Stimulated activated CD8-positive, alpha-beta memory T cell treated with anti-CD3 and anti-CD28 coated beads, Interleukin-15, amount 100 ng/mL, for 1 hour (primary cell): ENCODE measurements at places on chromosomes 1 and 21.

- DNase-seq = no peak
Observed at GRCh38 chr1:10189659-10190058, 20.7 kb upstream of the KIF1B start.

- no peak for DNase-seq
Observed at GRCh38 chr21:33762803-33763581, 120.7 kb downstream of the ITSN1 start.

DNA sequence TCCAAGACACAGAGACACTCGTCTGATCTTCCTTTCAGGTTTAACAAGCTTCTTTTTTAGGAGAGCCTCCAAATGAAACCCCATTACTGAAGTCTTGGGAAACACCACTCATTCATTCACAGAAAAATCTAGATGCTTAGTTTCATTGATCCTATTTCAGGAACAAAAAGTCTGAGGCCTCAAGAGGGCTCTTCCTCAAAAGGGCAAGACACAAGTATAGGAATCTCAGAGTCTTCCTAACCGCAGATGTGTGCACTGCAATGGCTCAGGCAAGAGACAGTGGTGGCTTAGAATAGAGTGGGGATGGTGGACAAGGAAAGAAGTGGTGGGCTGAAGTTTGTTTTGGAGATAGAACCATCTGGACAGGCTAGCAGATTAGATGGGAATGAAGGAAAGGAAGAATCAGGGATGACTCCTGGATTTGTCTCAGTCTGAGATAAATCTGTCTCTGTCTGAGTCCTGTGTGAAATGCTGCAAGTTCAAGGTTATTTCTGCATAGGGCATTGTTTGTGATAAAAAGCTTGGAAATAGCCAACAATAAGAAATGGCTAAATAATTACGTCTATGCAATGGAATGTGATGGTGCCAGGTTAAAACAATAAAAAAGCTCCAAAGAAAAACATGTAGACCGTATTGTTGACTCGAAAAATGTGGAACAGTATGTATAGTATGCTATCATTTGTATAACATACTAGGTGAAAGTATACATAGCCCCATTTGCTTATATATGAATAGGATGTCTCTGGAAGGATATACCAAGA is 8.9 kb upstream of the CTSE start:
- no peak for DNase-seq

- DNase-seq = no peak
Observed at GRCh38 chr1:38991638-38992411, 749 bp downstream of the AKIRIN1 start.

- DNase-seq = no peak
Observed at GRCh38 chr1:162420120-162420519, 8.2 kb upstream of the SH2D1B start.

DNA sequence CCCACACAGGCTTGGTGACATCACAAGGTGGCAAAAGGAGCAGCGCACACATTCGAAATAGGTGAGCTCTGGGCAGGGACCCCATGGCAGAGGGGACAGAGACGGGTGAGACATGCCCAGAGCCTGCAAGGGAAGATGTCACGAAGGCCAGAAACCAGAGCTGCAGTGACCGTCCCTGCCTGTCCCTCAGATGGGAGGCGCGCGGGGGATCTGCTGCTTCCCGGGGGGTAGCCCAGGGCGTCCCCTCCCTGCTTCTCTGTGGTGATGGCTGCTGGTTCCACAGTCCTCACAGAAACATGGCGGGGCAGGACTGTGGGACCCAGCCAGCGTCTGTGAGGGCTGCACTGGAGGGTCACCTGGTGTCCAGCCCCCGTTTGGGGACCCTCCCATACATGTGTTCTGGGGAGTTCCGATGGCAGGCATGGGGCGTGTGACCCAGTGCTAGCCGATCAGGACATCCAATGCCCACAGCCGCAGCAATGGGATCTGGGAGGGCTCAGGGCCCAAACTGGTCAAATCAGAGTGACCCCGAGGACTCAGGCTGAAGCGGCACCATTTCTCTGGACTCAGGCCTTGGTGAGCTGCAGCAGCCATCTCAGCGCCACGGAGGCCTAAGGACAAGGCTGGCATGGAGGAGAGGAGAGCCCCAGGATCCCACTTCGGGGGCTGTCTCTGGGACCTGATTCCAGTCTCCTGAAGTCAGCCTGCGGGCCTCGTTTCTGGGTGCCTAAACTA is 20.7 kb upstream of the SPSB1 start:
- no peak for DNase-seq

GRCh38 chr1:98426092-98426491 is 235.4 kb upstream of the SNX7 start:
- no peak for DNase-seq

DNA sequence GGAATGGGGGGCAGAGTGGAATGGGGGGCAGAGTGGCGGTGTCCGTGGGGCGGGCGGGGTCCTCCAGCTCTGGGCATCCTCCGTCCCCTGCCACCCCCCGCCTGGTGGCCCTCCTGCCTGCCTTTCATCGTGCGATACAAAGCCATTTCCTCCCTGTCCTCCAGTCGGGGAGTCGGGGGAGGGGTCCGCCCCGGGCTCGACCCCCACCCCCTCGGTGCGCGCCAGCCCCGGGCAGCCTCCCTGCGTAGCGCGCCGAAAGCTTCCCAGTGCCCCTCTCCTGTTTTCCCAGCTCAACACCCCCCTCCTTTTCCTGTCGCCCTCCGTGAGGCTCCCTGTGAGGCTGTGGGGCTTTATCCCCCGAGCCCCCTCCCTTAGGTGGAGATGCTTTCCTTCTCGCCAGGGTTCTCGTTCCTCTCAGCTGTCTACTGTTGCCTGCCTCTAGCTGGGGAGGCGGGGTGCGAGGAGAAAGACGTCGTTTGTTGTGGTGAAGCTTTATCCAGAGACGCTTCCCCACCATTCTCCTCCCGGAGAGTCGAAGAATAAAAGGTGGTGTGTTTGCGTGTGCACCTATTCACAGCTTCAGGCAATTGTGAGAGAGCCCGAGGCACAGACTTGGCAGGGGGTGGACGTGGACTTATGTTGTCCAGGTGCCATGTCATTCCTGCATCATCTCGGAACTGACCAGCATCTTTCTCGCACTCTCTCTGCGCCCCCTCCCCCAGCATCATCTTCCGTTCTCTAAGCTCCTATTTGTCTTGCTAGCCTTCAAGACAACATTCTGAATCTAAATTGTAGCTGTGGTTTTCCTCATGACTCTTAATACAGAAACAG is 848 bp downstream of the DNM3 start:
- DNase-seq = no peak

GRCh38 chr1:118360817-118361216 is 175.8 kb upstream of the SPAG17 start:
- DNase-seq = no peak

- no peak for DNase-seq
Observed at GRCh38 chr1:92458146-92458545, 28.6 kb downstream of the GFI1 start.

DNA sequence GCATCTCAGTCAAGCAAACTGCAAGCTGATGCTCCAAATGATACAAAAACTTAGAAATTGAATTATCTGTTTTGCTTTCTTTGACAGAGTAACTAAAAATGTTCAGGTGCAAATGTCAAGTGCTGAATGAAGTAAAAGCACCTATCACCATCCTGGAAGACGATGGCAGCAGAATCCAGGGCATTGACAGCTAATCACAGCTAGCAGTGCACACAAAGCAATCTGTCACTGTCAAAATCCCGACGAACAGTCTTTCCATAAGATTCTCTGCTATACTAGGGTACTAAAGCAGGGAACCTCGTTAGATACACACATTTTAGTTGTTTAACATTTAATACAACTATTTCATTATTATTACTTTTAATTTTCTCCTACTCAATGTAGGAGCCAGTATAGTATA is 233.3 kb downstream of the BRINP3 start:
- no peak for DNase-seq

DNA sequence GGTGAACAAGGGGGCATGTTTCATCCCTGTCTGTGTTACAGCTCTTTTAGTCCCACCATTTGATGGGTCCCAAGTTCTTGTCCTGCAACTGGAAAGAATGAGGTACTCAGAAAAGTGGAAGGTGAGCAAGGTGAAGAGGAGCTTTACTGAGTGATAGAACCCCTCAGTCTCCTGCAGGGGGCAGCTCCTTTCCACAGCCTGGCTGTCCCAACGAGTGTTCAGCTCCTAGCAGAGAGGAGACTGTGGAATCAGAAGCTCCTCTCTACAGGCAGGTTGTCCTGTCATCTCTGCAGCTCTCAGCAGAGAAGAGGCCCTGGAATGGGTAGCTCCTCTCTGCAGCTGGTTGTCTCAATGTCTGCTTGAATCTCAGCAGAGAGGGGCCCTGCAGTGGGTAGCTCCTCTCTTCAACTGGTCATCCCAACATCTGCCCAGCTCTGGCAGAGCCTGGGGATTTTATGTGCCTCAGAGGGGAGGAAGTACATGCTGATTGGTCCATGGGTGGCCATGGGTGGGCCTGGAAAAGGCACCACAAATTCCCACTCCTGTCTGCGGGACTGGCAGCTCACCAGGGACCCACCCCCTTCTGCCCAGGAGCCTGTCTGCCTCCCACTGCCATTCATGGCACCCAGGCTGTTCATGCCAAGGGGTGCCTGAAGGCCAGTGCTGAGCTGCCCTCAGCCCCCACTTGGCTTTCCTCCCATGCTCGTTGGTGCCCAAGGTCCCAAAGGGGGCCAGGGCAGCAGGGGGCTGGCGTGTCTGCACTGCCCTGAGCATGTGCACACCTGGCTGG is 25.7 kb downstream of the LDLRAD1 start:
- no peak for DNase-seq
